ENCODE measurements at places on chromosomes 6 and 20.

- DNase-seq = no peak
These were observed 77.5 kb downstream of the PSMG4 start for GRCh38 chr6:3336066-3336786.

GRCh38 chr6:69980624-69981023, 114.3 kb downstream of the COL19A1 start:
- DNase-seq = no peak

- no peak for DNase-seq
These were observed 56.9 kb downstream of the RTN4IP1 start for GRCh38 chr6:106572436-106572835.

GRCh38 chr6:151229401-151230276, 10.1 kb upstream of the AKAP12 start:
- no peak for DNase-seq

- no peak for DNase-seq
These were observed 781.4 kb downstream of the QKI start for GRCh38 chr6:164195942-164196281.
